ENCODE measurements at places on chromosomes 2 and 18.

- peak; percentile 34 for DNase-seq
Measured at GRCh38 chr2:16487686-16488085, 177.9 kb downstream of the CYRIA start.

- no peak for DNase-seq
Measured at GRCh38 chr2:2748399-2749205, 417.5 kb upstream of the MYT1L start.

DNA sequence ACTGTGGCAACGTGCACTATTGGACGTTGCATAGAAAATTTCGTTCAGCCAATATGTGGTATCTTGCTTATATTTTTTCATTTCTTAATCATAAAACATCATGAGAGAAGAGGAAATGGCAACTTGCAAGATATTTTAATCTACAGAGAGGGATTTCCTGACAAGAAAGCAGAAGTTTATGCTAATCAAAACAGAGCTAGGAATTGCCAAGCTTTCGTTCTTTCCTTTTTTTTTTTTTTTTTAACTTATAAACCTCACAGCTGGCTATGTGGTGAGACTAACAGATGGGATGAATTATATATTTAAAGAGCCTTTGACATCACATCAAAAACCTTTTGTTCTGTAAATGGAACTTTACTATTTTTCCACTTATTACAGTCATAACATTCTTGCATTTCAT lies 1136.9 kb upstream of the TMEFF2 start:
- DNase-seq = no peak

DNA sequence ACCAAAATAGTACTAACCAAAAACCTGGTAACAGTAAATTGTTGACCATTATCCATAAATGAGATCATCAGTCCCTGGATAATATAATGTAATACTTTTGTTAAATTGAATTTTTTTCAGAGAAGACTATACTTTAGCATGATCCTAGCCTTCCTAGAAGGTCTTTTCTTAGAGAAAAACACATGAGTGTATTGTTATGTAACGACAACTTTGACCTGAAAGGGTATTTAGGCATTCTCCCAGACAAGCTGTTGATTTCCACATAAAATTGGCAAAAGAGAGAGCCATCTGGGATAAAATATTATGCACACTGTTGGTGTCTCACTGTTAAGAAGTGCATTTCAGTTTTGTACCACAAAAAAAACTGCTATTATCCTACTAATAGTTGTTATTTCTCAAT lies 120.0 kb upstream of the MAPRE2 start:
- no peak for DNase-seq

DNA sequence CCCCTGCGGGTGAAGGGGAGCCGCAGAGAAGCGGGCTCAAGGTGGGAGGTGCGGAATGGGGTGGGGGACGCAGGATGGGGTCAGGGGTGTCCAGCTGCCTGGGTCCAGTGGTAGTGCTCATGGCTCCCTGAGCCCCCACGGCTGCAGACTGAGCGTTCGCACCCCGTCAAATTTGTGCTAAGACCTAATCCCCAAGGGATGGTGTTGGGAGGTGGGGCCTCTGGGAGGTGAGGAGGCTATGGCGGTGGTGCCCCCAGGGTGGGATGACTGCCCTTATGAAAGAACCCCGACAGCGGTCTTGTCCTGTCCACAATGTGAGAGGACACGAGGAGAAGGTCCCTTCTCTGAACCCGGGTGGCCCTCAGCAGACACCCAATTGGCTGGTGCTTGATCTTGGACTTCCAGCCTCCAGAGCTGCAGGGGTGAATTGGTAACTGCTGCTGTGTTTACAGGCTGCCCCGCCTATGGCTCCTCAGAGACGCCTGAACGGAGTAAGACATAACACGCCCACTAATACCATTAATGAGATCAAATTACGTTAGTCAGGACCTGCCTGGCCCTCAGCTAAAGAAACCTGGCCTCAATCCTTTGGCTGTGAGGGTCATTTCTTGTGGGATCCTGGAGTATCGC lies 42.6 kb downstream of the PXDN start:
- no peak for DNase-seq

- DNase-seq = no peak
Measured at GRCh38 chr18:58861861-58862301, 2.8 kb upstream of the ZNF532 start.

GRCh38 chr2:29627279-29627711 lies 294.1 kb downstream of the ALK start:
- DNase-seq = no peak

DNA sequence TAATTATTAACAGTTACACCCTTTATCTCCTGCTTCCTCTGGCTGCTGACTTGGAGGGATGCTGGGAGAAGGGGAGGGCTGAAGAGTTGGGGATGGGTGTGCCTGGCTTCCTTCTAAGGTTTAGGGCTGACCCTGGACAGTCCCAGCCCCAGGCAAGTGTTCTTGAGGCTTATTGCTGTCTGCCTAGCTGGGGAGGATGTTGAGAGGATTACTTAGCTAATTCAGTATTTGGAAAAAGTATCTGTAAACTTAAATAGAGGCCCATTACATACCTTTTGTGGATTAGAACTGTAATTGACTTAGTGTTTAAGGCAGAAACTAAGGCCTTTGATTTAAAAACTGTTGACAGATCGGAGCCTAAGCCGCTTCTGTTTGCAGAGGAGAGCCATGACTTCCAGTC lies 67.6 kb downstream of the AGAP1 start:
- DNase-seq = no peak

- DNase-seq = no peak
Measured at GRCh38 chr2:118056165-118056534, 32.1 kb upstream of the INSIG2 start.

DNA sequence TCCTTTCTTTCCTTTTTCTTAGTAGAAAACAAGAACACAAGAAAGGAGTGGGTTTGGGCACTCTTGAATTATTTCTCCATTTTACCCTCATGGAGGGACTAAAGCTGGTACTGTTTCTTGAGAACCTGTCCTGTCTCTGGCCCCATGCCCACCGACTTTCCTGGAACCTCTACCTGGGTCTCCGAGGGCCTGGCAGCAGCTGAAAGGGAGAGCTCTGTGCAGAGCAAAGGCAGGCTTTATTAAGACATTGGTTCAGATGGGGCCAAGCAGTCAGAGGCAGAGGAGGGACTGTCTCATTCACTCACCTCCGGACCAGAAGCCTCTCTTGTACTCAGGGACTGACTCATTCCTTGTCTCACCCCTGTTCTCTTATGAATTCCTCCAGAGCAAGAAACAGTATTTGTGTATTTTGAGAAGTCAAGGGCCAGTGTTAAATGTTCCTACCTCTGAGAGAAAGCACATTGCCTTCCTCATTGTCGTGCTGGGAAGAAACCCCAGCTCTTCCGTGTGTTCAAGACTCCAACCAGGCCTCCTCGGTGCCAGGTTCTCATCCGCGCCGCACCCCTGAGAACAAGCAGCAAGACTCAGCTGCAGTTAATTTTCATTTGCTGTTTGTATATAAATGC lies 201.9 kb upstream of the NT5C1B start:
- DNase-seq = no peak

- DNase-seq = no peak
Measured at GRCh38 chr18:61888622-61889021, 4.2 kb downstream of the RNF152 start.

- DNase-seq = no peak
Measured at GRCh38 chr2:97727296-97727695, 13.9 kb downstream of the ZAP70 start.

- DNase-seq = no peak
Measured at GRCh38 chr2:207371877-207372276, 157.9 kb upstream of the CREB1 start.

GRCh38 chr2:30708491-30709290 lies 98.6 kb downstream of the CAPN13 start:
- no peak for DNase-seq

DNA sequence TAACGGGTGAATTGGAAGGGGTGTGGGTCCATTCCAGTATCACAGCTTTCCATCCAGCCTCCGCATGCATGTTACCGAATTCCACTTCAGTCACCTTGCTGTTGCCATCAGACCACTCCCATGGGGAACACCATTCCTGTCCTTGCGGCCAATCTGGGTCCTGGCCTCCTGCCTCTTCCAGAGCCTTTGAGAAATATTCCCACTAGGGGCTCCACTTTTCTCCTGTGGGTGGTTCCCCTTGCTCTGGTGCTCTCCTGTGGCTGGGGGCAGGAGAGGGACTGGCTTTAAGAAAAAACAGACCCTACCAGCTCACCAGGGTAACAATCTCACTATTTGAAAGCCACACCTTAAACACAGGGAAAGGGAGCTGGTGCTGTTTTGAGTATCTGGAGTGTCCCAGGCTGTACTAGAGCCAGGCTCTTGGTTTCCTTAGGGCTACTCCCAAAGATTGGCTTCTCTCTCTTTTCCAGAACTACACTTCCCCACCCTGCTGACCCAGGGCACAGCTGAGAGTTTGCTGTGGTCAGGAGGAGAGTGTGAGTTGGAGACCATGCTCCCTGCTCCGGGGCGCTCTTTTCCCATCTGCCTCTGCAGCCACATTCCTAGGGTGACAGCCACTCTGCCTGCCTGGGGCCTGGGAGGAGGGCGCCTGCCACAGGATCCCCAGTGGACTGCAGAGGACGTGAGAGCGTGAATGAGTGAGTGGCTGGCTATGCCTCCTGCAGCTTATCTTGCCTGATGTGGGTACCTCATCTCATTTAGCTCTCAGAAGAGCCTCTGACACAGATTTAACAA lies 460.8 kb upstream of the HS6ST1 start:
- DNase-seq = no peak

- DNase-seq = no peak
Measured at GRCh38 chr2:136019825-136020224, 34.4 kb upstream of the DARS1 start.

- peak; percentile 17 for DNase-seq
Measured at GRCh38 chr2:118865106-118865505, 17.7 kb upstream of the EN1 start.
